Ovary (tissue), 10 donors: ENCODE measurements at places on chromosomes 6 and 20.

DNA sequence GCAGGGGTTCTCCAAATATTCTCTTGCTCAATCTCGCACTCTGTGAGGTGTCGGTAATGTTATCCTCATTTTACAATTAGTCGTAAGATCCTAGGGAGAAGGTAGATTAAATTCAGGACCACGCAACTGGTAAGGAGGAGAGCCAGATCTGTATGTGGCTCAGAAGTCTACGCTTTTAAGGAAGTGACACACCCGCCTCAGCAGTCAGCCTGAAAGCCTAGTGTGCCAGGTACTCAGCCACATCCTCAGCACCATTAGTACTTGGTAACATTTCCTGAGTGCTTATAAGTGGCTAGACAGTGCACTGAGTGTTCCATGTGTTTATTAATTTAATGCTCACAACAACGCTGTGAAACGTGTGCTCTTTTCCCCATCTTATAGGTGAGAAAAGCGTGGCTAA lies 63.7 kb downstream of the DHX35 start:
- no peak for DNase-seq

GRCh38 chr6:169964486-169965180 lies 213.2 kb downstream of the ERMARD start:
- DNase-seq = no peak

DNA sequence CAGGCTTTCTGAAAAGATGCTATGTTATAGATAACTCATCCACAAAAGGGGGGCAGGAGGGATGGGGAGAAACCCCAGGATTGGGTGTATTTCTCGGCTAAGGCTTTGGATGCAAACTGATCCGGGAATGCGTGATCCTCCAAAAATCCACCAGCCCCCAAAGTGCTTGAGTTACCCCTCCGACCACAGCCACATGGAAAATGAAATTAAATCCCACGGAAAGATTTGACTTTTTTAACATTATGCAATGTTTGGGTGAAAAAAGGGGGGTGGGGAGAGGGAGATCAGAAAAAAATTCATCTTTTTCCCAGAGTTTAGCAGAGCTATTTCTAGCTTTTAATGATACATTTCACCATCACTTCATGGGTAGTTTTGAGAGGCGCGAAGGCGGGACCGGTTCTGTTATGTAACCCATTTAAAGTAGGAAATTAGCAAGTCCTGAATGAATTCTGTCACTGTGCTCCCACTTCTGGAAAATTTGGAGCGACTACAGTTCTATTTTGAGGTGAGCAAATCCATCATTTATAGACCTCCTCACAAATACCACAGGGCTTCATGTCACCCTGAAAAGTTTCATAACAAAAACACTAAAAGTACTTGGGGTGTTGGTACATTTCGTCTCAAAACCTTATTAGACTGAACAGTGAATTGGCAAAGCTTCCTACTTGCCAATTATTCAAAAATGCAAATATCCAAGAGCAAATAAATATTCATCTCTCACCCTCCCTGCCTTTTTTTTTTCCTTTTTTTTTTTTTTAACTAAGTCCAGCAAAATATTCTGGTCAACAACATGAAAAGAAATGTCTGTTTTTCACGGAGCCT lies 51.9 kb upstream of the NFATC2 start:
- DNase-seq = peak; percentile 37

- no peak for DNase-seq
Observed at GRCh38 chr6:145808239-145808638, 6.4 kb downstream of the FBXO30 start.

DNA sequence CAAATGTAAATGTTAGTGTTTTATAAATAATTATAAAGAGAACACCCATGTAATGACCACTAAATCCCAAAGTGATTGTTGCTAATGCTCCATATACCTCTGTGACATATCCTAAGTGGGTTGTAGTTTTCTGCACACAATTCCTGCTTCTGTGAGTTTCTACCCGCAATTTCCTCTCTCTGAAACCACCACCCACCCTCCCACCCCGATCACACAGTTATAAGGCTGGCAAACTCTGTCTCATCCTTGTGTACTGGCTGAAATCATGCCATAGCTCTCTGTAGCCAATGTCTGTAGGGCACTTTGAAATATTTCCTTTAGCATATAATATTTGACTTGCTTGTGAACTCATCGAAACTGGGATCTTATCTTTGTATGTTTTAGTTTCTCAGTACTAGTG lies 236.6 kb downstream of the PLCB1 start:
- DNase-seq = no peak

- no peak for DNase-seq
Observed at GRCh38 chr6:138157986-138158638, 3.6 kb upstream of the ARFGEF3 start.
